ENCODE measurements at places on chromosomes 13 and 19.

GRCh38 chr19:58560007-58560887, 1.8 kb upstream of the UBE2M start:
- DNase-seq, result no peak

GRCh38 chr13:45718992-45719391, 16.9 kb downstream of the CBY2 start:
- DNase-seq, result no peak

DNA sequence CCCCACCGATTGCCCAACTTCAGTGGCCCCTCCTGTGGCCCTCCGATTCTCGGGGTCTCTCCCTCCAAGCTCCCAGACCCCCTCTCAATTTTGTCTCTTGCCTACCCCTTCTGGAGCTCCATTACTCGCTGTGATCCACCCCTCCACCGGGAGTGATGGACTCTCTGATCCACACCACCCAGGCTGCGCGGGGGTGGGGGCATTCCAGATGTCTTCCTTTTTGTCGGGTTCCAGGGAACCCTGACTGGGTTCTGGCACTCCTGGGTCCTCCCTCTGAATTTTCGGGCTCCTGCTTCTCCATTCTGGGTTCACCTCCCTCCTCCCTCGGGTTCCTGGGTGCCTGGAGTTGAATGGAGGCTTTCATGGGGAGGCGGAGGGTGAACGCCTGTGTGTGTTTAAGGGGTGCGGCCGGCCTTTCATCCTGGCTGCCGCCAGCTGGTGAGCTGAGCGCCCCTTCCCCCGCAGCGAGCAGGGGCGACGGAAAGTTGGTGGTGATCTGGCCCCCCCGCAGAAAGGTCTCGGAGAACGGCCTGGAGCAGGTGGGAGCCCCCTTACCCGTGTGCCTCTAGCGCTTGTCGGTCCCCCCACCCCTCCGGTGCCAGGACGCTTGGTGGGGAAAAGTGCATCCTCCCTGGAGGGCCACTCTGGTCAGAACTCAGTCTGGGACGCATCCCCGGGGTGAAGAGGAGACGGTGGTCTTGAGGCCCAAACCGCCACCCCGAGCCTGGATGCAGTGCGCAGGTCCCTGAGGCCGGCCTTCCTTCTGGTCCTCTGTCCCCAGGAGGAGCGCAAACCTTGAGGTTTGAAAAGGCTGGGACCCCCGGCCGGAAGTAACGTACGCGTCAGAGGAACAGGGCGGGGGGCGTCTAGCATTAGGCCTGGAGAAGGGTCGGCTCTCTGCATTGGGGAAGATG, 1.6 kb downstream of the MISP3 start:
- DNase-seq, result no peak

DNA sequence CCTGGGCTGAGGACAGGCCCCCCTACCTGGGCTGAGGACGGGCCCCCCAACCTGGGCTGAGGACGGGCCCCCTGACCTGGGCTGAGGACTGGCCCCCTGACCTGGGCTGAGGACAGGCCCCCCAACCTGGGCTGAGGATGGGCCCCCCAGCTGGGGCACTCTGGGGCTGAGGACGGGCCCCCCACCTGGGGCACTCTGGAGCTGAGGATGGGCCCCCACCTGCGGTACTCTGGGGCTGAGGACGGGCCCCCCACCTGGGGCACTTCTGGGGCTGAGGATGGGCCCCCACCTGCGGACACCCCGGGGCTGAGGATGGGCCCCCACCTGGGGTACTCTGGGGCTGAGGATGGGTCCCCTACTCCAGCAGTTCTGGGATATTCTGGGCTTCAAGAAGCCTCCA, 65.5 kb downstream of the RASA3 start:
- no peak for DNase-seq

DNA sequence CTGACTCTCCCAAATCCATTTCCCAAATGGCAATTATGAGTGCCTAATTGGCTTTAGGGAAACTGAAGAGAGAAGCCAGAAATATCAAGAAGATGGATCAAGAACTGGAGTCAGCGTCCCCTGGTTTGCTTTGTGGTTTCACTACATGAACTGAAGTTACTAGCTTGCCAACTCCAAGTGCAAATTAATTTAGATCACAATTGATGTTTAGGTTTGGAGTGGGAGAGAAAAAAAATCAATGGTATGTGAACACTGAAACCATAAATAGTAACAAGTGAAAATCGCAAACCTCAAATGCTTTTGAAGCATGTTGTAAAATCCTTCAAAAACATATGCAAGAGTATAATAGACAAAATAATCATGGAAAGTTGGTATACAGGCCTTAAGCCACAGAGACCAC, 1528.6 kb upstream of the SLC10A2 start:
- DNase-seq, result no peak

- DNase-seq, result no peak
Observed at GRCh38 chr13:95207769-95208366, 93.4 kb downstream of the ABCC4 start.

All from D341Med (cell line).